Ascending aorta (tissue), 2 donors: ENCODE measurements at places on chromosomes 2 and 18. TPM values are rescaled to one million over a fixed set of nuclear protein-coding genes. Genes with fewer than 3 reads are reported as not detected.

Gene NPHP1
- 9.8 TPM for total RNA-seq

Gene DLX2
- not detected for total RNA-seq

Gene DOK6
- not detected for total RNA-seq

Gene CLEC4F
- total RNA-seq = not detected

Gene NT5C1B
- not detected for total RNA-seq

Gene RAD51AP2
- total RNA-seq = not detected

Gene LIMS2
- total RNA-seq = 169 TPM

Gene NTSR2
- total RNA-seq = not detected

Gene STPG4
- not detected for total RNA-seq

Gene KIF5C
- total RNA-seq = 6.2 TPM

Gene CDH7
- total RNA-seq = not detected

GRCh38 chr18:55763298-55763697 is 175.3 kb upstream of the TCF4 start:
- no peak for DNase-seq

GRCh38 chr2:201932511-201932910 is 101.1 kb upstream of the FZD7 start:
- DNase-seq = no peak

GRCh38 chr2:25320077-25320476 is 21.6 kb downstream of the DNMT3A start:
- DNase-seq = no peak

GRCh38 chr2:158464426-158465281 is 7.9 kb downstream of the PKP4 start:
- no peak for DNase-seq

DNA sequence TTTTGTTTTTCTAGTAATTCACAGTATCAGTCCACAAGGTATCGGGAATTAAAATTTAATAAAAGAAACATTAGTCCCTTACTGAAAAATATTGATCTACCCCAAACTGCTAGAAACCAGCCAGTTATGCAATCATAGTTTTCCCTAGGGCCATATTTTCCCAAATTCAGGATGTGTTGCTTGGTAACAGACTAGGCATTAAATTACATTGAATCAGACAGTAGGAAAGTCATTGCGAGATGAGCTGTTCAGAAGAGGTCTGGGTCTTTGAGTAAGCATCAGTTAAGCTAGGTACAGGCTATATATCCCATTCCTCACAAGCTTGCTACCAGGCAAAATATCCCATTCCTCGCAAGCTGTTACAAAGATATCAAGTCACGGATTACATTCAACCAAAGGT is 123.0 kb upstream of the CCDC150 start:
- no peak for DNase-seq

DNA sequence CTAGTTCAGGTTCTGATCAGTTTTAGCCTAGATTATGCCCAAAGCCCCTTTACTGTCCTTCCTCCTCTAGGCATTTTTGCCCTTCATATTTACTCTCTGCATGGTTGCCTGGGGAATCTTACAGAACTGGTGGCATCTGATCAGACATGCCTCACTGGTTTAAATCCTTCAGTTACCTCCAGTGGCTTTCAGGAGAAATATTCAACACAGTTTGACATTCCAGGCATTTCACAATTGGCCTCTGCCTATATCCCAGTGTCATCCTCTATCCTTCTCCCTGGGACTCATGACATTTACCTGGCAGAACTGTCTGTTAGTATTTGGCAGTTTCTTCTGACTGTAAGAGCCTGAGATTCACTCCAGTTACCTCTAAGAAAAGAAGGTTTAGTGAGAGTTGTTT is 152.9 kb upstream of the MEIS1 start:
- DNase-seq = no peak

GRCh38 chr2:54483426-54483825 is 27.3 kb downstream of the SPTBN1 start:
- no peak for DNase-seq

GRCh38 chr18:5444847-5445246 is 99.0 kb downstream of the EPB41L3 start:
- DNase-seq = no peak

DNA sequence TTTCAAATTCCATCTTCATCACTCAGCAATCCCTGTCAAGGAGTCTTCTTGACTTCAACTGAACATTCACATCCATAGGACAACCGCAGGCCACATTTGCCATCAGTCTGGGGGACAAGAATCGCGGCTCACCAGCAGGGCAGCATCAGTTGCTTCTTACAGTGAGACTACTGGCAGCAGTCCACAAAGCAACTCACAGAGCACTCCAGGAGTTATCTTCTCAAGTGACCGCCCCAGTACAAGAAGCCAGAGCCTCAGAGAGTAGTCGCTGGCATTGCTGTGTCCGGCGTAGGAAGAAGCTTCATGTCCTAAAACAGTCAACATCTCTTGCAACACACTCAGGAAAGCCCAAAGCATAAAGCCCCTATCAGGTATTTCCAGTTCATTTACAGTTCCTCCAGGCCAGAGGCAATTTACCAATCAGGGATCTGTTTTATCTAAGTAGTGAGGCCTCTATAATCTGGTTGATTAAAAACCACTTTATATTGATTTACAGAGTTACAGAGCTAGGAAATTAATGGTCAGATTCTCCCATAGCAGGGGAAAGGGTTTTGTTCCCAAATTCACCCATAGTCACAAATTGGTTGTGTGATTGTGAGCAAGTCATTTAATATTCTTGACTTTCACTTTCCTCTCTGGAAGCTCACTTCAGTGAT is 177.3 kb downstream of the NBAS start:
- no peak for DNase-seq

DNA sequence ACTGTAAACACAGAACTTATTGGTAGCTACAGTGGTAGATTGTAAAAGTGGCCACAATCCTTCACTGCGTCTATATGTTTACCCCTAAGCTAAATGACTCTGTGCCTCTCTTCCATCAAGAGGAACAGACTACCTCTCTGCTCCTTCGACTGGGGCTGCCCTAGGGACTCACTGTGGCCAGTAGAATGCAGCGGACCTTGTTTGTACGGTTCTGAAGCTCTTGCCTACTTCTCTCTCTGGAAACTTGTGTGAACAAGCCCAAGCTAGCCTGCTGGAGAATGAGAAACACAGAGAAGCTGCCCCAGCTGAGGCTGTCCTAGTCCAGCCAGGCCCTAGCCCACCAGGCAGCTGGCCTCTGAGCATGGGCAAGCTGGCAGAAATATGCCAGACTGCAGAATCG is 140.8 kb upstream of the SLC1A4 start:
- DNase-seq = no peak

DNA sequence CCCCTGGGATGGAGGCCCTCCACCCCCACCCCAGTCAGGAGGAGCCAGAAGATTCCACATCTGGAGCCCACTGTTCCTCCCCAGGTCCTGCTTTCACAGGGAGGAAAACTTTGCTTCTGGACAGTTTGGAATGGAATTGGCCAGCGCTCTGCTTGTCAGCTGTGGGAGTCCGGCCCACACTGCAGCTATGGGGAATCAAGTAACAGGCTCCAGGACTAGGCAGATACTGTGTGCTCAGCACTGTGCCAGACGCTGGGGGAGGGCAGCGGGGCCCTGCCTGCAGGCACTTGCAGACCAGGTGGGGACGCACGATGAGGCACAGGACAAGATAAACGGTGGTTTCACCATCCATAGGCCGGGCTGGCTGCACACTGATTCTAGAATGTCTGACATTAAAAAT is 114.0 kb downstream of the STPG4 start:
- no peak for DNase-seq

DNA sequence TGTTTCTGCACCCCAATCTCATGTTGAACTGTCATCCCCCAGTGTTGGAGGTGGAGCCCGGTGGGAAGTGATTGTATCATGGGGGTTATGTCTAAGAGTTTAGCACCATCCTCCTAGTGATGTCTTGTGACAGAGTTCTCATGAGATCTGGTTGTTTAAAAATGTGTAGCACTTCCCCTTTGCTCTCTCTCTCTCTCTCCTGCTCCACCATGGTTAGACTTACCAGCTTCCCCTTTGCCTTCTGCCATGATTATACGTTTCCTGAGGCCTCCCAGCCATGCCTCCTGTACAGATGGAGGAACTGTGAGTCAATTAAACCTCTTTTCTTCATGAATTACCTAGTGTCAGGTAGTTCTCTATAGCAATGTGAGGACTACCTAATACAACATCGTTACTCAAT is 396.9 kb upstream of the LRATD1 start:
- no peak for DNase-seq

GRCh38 chr18:76914314-76914713 is 92.0 kb downstream of the ZNF236 start:
- DNase-seq = no peak

GRCh38 chr2:200300638-200301314 is 5.7 kb upstream of the SPATS2L start:
- no peak for DNase-seq

DNA sequence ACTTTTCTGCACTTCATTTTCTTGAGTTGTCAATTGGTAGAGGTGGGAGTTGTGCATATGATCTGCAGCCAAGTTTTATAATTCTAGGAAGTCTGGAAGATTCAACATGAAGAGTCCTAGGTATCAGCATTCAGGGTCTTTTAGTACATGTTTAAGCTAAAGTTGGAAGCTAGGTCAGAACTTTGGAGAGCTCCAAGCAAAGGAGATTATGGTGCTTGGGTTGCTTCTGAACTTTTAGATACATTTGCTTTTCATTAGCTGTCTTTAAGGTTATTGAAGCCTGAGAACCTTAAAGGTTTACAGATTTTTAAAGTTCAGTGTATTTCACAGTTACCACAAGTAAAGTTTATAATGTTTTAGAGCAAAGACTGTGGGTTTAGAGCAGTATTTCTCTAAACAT is 85.5 kb downstream of the EPC2 start:
- no peak for DNase-seq

DNA sequence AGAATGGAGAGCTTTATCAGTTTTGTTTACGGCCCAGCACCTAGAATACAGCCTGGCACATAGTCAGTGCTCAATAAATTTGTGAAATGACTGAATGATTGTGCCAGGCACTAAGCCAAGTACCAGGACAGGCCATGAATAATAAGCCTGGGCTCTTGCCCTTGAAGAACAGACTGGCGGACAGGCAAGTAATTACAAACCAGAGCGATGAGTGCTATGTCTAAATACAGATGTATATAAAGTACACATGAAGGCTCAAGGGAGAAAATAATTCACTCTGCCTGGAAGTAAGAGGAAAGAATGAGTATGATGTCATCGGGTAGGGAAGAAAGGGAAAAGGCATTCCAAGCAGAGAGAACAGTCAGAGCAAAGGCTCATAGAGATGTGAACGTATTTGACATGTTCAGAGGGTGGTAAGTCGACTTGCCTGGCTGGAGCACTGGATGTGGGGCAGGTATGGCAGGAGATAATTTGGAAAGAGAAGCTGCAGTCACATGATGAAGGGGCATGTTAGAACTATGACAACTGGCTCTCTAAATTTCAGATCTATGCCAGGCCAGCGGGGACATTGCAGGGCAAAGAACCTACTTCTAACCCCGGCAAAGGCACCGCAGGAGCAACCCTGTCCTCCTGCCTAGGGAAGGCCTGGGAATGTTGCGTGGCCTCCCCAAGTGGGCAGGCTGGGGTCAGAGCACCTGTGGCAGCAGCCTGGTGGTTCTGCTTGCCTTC is 119.1 kb upstream of the STPG4 start:
- no peak for DNase-seq

DNA sequence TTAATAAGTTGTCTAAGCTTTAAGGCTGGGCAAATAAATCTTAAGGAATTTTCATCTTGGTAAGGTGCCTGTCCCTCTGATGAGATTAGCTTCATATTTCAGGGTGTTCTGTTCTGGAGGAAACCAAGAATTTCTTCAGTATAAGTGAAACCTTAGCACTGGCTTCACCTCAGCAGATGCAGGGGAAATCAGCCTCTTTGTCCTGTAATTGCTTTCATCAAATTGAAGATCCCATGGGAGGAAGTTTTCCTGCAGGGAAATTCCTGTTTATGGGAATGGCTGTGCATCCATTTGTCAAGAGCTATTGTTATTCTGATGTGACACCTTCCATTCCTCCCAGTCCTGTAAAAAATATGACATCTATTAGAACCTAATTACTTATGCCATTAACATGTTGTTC is 174.5 kb downstream of the PTPRM start:
- no peak for DNase-seq

DNA sequence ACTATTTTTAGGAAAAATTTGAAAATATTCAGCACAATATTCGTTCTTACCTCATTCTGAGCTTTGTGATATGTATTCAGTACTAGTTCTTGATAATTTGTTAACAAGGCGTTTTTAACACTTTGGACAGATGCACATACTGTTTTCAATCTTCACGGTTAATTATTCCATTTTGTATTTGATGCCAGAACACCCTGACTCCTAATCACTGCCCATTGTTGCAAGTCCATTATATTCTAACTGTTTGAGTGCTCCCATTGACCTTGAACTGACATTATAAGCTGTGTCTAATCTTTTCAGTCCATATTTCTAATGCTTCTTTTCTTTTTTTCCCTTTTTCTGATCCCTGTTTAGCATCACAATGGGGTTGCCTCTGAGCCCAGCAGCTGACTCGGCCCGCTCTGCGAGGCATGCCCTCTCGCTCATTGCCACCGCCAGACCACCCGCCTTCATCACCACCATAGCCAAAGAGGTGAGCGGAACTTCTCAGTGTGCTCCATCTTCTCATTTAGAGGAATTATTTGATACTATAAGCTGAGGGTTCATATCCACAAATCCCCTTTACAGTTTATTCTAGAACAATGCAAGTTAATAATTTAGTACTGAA is 211.3 kb upstream of the BOD1L2 start:
- DNase-seq = no peak

GRCh38 chr2:104572834-104573233 is 281.1 kb upstream of the POU3F3 start:
- no peak for DNase-seq

- DNase-seq = no peak
Measured at GRCh38 chr2:235497096-235497495, 3.3 kb downstream of the AGAP1 start.

- no peak for DNase-seq
Measured at GRCh38 chr2:72112401-72112800, 35.3 kb downstream of the CYP26B1 start.

- DNase-seq = no peak
Measured at GRCh38 chr2:47079515-47080412, 75.3 kb downstream of the STPG4 start.
